ENCODE measurements at places on chromosomes 7 and 10.

GRCh38 chr7:69982197-69982596 is 383.9 kb downstream of the AUTS2 start:
- no peak for DNase-seq

DNA sequence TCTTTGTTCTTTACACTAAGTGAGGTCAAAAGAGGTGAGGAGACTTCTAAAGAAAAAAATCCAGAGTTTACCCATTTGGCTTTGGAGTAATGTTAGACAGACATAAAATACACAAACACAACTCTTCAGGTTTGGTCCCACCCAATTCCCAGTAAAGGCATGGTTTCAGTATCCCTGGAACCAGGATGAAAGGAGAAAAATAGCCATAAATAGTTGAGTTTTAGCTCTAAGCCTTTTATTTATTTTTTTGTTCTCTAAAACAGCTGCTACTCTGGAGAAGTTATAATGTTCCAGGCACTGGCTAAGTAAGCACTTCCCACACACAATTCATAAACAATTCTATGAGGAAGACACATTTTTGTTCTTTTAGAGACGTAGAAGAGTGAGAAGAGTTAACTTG is 4.0 kb downstream of the ABCB1 start:
- no peak for DNase-seq

- no peak for DNase-seq
These were observed 261.1 kb upstream of the CSTF2T start for GRCh38 chr10:51960494-51960895.

DNA sequence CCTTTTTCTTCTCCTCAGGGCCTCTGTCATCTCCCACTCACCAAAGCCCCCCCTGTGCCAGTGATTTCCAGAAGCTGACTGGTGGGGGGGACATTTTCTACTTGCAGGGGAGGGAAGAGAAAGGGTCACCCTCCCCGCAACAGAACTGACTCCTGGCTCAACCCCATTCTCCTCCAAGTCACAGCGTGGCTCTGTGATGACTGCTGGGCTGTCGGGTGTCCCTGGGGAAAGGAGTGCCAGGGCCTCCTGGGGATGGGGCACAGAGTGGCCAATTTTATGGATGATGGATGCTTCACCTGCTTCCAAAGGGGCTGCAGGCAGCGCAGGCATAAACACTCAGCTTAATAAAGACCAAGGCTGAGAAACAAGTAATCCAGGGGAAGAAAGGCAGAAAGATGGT is 523.0 kb downstream of the PTPRN2 start:
- no peak for DNase-seq

DNA sequence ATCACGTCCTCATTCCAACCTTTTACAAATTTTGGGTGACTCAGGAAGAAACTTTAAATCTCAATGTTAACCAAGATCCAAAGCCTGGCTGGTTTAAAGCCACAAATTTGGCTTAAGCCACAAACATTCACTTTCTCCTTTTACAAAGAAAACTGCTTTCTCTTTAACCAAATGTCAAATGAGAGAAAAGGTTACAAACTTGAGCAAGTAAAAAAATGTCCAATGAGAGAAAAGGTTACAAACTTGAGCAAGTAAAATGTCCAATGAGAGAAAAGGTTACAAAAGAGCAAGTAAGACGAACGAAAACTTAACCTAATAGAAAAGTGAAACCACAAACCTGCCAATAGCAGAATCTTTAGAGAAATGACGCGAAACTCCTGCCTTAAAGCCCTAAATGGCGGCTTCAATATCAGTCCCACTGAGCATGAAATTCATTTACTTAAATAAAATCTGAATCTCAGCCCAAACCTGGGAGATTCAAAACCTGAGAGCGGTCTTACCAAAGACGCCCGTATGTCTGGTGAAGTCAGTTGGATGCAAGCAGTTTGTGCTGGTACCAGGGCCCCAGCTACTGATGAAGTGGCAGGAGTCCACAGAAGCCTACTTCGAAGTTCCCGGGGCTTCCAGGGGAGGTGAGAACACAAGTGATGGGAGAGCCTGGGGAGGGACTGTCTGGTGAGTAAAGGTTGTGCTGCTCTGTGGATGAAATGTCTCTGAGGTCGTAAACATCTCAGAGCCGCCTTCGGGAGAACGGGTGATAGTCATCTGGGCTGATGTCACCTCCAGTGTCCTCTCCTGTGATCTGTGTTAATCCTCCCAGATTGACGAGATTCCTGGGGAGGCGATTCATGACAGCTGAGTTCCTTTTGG is 74.6 kb downstream of the PAXIP1 start:
- DNase-seq: peak; percentile 54

DNA sequence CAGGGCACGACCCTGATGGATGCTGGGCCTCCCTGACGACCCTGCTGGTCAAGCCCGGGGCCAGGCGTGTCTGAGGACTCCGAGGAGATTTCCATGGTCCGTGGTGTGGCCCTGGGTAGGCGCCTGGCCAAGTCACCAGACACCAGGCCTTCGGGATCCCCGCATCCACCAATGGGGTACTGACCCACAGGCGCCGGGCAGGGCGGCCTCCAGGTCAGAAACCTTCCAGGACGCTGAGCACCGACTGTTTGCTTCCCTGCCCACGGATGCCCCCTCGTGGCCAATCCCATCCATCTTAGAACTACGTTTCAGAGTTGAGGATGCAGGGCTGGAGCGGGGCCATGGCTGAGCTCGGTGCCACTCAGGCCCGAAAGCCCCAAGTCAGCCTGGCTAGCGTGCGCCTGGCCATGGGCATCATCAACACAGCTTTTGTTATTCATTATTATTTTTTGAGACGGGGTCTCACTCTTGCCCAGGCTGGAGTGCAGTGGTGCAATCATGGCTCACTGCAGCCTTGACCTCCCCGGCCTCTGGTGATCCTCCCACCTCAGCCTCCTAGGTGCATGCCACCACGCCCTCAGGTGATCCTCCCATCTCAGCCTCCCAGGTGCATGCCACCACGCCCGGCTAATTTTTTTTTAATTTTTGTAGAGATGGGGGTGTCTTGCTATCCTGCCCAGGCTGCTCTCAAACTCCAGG is 7.1 kb upstream of the AMZ1 start:
- no peak for DNase-seq

- DNase-seq: no peak
These were observed 111.8 kb upstream of the FEZF1 start for GRCh38 chr7:122416336-122416735.

- no peak for DNase-seq
These were observed 152.4 kb upstream of the ADO start for GRCh38 chr10:62652114-62652513.

- DNase-seq: no peak
These were observed 126.6 kb upstream of the PARD3 start for GRCh38 chr10:34941471-34942357.

- DNase-seq: no peak
These were observed 81.6 kb downstream of the DNAJB6 start for GRCh38 chr7:157418204-157419034.

- DNase-seq: no peak
These were observed 301.7 kb downstream of the CSTF2T start for GRCh38 chr10:51397695-51398094.

- peak; percentile 52 for DNase-seq
These were observed 55.1 kb upstream of the PTPN12 start for GRCh38 chr7:77482015-77482414.

DNA sequence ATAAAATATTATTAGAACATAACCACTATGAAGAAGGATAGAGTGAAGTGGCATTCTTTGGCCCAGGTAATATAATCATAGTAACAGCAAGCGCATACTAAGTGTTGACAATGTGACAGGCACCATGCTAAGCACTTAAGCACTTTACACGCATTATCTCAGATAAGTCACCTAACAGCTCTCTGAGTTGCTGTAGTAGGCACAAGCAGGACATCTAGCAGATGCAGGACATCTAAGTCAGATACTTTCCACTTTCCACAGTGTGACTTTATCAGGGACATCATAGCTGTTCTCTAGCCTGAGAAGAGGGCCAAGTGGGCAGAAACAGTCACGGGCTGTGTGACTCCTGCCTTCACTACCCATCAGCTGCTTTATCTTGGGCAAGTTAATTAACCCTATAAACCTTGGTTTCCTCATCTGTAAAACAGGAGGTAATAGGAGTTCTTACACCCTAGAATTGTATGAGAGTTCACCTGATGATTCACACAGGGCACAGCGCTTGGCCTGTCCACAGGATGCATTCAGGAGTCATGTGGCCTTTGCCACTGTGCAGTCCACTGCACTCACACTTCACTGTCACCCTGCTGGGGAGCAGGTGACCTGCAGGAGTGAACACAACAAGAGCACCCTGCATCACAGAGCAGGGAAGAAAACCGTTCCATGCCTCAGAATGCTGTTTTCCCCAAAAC is 12.5 kb downstream of the LIPA start:
- DNase-seq: no peak

DNA sequence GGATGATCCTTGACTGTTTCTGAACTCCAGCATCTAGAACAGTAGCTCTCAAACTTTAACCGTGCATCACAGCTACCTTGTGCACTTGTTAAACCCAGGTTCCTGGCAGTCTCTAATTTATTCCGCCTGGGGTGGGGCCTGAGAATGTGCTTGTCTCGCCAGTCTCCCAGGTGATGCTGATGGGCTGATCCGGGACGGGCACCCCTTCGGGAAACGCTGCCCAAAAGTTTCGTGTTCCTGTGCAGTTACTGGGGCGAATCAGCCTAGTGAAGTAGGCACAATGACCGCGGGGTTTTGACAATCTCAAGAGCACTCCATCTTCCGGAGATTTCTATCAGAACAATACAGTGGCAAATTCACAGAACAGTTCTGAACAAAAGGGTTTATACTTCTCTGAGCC is 29.9 kb downstream of the ADCYAP1R1 start:
- no peak for DNase-seq

- no peak for DNase-seq
These were observed 33.5 kb upstream of the DLD start for GRCh38 chr7:107857541-107857912.

- no peak for DNase-seq
These were observed 447.7 kb downstream of the SUGCT start for GRCh38 chr7:40582539-40582938.

DNA sequence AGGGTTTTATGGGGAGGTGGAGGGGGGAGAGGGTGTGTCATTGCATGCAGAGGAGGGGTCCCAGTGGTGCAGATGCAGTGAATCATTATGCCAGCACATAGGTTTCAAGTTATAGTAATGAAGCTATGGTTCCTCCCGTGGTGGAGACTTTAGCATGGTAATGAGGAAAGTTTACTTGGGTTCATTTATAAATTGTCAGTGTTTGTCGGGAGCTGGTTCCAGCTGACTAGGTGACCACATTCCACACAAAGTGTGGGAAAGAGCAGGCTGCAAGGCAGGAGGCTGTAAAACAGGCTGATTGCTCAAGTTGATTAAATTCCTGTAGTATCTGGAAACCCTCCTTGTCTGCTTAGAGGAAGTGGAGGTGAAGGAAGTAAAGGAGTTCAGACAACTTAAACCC is 78.9 kb downstream of the SRI start:
- no peak for DNase-seq

DNA sequence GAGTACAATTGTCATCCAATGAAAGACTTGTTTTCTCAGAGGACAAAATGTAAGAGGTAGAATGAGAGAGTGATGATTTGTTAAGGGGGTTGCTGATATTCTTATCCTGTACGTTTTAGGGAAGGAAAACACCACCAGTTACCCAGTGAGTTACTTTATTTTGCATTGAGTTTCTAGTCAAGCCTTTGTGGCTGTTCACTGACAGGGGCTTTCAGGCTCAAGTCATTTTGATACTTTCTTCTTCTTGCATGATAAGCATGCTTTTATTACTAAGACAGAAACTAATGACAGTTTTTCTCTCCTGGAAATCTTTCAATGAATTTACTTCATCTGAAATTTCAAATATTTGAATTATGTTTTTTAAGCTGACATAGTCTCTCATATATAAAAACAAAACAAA is 710.2 kb upstream of the POM121L12 start:
- DNase-seq: no peak

DNA sequence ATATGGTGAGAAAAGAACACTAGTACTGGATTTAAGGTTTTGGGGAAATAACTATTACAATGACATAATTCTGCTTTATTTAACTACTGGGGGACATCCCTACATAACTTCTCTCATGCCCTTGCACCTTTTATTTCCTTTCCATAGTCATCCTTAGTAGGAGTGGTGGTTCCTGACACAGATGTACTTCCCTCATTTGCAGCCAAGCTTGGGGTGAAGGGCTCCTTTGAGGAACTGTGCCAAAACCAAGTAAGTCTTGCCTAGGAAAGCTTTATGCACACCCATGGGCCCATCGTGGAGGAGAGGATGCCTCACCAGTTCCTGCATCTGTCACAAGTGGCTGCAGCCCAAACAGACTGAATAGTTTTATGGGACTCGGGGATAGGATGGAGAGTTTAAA is 20.6 kb downstream of the ZDHHC6 start:
- no peak for DNase-seq

All from NCI-H1048 (cell line).